ENCODE measurements at places on chromosomes 4 and X.

- DNase-seq = no peak
Observed at GRCh38 chr4:142815834-142816233, 30.3 kb downstream of the INPP4B start.

DNA sequence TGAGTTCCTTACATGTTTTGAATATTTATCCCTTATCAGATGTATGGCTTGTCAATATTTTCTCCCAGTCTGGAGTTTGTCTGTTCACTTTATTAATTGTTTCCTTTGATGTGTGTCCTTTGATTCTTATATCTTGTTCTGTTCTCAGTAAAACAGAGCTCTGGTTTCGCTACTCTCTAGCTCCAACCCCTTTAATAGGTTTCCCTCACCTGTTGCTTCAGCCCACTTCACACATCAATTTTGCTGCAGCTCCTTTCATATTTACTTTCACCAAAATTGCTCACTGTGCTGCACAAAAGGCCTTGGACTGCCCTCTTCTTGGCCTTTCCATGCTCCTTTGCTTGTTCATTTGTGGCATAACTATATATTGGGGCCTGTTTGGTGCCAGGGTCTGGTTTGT lies 85.1 kb downstream of the CFAP299 start:
- no peak for DNase-seq

DNA sequence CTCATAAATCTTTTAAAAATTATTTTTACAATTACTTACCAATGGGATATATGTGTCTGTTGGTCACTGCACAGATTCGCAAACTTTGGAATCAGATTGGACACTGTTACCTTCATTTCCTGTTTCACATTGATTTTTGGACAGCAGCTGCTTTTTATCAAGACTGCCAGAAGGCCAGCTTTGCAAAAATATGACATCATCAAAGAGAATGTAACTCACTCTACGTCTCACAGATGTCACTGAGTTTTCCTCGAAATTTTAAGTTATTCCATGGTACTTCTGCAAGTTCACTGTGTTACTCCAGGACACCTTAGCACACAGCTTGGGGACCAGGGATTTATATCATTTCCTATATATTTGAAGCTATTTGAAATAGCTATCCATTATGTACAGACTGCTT lies 31.8 kb upstream of the MAGEB2 start:
- no peak for DNase-seq

DNA sequence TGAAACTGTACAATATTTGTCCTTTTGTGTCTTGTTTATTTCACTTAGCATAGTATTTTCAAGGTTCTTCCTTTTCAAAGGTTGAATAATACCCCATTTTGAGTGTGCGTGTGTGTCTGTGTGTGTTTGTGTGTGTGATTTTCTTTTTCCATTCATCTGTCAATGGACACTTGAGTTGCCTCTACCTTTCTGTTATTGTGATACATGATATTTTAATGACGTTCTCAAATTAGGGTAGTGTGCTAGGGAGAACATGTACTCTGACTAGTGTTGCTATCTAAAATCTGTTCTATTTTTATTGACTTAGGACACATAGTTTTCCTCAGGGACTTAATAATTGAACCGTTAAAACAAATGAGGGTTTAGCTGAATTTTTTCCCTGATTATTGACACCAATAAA lies 9.9 kb downstream of the MMRN1 start:
- DNase-seq = no peak

DNA sequence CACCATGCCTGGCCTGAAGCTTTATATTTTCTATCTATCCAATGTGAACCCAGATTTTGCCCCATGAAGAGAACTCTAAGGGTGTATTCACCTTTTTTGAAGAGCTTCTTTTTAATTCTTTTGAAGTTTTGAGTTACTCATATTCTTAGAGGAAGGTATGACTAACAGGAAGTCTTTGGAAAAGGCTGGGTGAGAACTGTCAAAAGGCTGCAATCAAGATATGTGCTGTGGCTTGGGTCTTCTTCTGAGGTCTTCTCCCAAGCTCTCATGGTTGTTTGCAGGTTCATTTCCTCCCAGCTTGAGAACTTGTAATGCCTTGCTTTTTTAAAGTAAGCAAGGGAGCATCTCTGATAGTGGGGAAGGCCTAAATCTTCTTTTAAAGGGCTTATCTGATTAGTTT lies 3.1 kb upstream of the C4orf17 start:
- DNase-seq = no peak

DNA sequence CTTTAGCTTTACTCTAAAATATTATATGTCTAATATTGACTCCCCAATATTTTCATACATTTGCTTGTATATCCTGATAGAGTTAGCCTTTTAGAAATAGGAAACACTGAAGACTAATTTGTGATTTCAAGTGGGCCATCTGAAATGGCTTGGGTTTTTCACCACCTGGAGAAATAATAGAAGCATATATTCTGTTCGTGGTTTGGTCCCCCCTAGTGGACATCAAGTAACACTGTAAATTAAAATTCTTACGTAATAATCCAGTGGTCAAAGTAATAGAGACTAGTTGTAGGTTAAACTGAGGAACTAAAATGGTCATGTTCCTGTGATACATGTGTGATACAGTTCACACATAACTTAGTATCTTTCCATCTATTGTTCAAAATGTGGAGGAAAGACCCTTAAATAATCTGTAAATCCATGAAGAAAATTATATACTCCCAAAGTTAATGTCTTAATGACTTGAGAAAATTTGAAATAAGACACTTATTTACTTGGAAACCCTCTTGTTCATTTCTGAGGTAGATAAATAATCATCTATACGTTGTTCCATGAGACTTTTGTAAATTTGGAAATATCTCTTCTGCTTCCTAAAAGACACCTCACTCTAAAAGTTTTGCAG lies 79.8 kb upstream of the SMARCAD1 start:
- DNase-seq = no peak

DNA sequence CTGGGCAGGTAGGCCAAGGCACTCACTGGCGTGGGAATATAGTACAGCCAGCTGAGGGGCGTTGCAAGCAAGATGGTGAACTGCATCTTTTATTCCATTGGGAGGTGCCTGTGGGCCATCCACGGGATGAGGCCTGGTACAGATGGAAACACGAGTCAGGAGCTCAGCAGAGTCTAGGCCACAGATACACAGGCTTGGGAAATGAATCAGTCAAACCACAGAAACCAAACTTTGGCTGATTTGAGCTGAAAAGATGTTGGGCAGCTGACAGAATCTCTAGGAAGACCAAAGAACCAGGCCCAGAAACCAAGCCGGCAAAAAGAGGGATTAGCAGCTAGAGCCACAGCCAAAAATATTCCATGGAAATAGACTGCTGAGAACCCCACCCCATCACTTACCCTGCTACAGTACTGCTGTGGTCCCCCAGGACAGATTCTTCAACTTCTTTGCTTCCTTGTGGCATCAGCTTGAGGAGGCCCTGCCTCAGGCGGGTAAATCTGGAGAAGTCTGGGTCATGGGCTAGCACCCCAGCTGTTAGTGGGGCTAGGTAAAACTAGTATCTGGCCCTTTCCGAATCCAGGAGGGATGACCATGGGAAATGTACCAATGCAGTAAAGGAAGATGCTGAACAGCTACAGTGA lies 75.4 kb downstream of the TMEM131L start:
- no peak for DNase-seq

DNA sequence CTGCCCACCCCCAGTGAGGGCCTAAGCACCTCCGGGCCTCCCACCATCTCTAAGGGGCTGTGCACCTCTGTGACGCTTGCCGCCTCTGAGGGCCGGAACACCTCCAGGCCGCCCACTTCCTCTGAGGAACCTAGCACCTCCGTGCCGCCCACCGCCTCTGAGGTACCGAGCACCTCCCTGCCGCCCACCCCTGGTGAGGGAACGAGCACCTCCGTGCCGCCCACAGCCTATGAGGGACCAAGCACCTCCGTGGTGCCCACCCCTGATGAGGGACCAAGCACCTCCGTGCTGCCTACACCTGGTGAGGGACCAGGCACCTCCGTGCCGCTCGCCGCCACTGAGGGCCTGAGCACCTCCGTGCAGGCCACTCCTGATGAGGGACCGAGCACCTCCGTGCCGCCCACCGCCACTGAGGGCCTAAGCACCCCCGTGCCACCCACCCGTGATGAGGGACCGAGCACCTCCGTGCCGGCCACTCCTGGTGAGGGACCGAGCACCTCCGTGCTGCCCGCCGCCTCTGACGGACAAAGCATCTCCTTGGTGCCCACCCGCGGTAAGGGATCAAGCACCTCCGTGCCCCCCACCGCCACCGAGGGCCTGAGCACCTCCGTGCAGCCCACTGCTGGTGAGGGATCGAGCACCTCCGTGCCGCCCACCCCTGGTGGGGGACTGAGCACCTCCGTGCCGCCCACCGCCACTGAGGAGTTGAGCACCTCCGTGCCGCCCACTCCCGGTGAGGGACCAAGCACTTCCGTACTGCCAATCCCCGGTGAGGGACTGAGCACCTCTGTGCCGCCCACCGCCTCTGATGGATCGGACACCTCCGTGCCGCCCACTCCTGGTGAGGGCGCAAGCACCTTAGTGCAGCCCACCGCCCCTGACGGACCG lies 977 bp downstream of the MAGEE1 start:
- peak; percentile 18 for DNase-seq

GRCh38 chrX:7091923-7092322 lies 55.6 kb upstream of the STS start:
- no peak for DNase-seq

DNA sequence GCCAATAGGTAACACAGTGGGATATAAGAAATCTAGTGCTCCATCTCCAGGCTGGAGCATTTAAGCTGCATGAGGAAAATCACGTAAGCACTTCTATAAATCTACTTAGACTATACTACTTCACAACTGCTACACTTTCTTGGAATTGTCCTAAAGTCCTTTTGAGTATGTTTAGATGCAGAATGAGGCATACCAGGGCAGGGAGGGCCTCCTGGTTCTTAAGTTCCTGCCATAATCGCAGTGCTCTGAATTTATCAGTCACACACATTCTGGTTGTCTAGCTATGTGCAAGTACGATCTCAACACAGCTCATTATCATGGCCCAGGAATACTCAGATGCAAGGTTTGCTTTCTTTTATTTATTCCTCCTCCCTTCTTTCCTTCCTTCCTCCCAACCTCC lies 130.3 kb downstream of the GUCY2F start:
- DNase-seq = no peak

DNA sequence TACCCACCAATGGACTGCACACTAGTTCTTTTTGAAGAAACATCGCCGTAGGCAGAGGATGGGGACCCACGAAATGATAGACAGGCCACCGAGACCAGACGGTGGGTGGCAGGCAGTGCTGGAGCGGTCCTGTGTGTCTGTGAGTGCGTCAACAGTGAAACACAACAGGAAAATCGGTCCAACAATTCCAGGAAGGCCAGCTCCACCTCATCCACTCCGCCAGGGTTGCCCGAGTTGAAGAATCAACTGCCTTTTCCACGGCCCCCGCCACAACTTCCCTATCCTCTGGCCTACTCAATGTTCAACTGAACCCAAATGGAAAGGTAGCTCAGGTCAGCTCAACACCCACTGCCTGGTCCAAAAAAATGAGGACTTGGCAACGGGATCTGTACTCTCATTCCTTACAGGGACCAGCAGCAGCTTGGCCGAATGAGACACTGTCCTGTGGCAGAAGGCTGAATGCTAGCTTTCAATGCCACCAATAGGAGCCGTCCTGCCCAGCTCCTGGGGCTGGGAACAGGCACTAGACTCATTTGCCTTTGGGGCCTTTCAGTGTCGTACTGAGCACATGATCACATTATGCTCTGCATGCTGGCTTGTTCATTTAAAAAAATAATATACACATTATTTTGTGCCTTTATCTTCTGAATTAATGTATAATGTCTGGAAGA lies 43.5 kb downstream of the MID1 start:
- DNase-seq = no peak

DNA sequence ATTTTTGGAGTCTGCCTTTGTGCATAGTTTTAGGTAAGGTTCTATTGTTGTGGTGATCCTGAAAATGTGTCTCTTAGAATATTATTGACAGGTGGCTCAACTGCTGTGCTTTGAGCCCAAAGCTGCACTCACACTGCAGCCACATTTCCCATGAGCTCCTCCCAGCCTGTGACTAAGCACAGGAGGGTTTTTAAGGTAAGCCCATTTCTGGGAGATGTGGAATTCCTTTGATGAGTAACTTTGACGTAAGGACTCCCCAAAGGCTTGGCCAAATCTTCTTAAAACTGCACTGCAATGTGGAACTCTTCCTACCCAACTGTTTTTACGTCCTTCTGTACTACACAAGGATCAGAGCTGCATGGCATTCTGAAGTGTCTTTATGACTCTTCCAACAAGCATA lies 20.0 kb upstream of the TMPRSS11A start:
- no peak for DNase-seq

All from stimulated activated CD8-positive, alpha-beta memory T cell treated with anti-CD3 and anti-CD28 coated beads, Interleukin-4, amount 100 ng/mL, for 1 hour (primary cell).